Hematopoietic multipotent progenitor cell treated with erythropoietin and hydrocortisone succinate and interleukin-3 and kit ligand, for 4 days (in vitro differentiated cells): ENCODE measurements at places on chromosomes 7 and 10.

DNA sequence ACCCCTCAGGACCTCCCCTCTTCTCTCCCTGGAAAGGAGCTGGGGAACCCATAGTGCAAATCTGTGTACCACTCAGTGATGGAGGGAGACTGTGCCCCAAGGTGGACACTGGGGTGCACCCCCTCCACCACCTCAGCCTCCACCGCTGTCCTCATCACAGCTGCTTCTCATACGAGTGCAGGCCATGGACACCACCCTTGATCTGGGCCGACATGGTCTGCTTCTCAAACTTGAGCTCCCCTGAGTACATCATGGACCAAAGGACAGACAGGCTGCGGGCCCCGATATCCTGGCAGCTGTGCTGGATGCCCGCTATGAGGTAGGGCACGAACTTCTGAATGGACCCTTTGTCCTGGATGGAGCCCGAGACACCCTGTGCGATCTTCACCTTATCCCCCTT, 142.6 kb upstream of the KCNMA1 start:
- no peak for DNase-seq

- DNase-seq: no peak
Measured at GRCh38 chr7:9507290-9507689, 1073.9 kb downstream of the NXPH1 start.

GRCh38 chr7:30083334-30083733, 51.5 kb upstream of the MTURN start:
- DNase-seq: no peak

DNA sequence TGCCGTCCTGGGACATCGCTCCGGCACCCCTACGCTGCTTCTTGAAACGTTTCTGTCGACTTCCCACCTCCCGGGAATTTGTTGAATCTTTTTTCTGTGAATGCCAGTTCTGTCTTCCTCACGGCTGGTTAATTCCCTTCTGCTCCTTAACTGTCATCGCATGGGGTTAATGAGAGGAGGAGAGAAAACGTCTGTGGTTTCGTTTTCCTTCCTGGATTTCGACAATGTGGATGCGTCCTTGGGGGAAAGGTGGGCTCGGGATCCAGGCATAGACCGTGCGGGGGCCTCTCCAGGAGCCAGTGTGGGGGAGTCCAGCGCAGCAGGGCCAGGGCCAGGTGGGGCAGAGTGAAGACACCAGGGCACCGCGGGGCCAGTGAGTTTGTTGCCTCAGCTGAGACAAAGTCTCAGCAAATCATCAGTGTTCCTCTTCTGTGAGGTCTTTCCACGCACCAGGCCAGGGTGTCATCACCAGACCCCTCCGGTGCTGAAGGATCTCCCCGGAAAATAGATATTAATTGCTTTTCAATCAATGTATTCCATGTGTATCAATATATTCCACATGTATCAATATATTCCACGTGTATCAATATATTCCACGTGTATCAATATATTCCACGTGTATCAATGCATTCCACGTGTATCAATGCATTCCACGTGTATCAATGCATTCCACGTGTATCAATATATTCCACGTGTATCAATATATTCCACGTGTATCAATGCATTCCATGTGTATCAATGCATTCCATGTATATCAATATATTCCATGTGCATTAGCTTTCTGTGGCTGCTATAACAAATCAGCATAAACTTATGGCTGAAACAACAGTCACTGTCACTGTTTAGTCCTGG, 33.7 kb upstream of the CFAP46 start:
- DNase-seq: no peak

DNA sequence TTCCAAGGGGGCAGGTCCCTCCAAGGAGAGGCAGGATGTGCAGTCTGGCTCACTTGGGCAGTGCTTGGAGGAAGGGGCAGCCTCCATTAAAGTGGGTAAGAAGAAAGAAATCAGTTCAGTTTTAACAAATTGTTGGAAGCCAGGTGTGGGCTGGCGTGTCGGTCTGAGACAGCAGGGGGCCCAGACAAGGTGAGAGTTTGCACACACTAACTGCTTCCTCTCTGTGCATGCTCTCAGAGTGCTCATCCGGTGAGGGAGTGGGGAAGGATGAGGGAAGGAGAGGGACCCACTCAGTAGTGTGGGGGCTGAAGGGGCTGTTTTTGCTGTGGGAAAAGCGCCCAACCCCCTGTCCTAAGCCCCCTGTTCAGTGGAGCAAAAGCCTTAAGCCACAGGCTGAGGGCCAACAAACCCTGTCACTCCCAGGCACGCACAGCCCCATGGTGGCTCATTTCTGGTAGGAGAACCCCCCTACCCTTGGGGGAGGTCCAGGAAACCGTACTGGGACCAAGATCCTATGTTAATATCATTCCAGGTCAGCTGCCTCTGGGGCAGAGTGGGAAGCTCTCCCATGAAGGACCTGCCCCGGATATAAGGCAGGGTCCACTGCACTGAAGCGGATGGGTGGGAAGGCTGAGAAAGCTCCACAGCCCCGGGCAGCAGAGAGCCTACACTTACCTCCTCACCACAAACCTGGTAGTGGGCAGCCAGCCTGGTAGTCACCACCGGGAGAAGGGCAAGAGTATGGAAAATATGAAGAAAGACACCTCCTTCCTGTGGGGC, 5.1 kb upstream of the PCBD1 start:
- no peak for DNase-seq

DNA sequence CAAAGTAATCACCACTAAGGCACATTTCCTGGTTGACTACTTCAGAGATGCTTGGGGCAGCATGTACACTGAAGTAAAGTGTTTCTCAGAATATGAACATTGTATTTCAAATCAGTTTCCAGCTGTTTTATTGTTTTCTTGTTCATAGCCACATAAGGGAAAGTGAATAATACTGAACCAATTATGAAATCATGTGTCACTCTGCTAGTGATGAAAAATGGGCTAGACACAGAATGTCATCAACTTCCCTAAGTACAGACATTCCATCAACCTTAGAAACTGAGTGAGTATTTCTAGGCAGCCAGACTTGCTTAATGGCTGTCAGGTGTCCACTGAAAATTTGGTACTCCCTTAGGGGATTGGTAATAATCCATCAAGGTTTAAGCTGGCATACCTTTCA, 603.5 kb downstream of the ARL4A start:
- no peak for DNase-seq

GRCh38 chr10:127939786-127940330, 33.0 kb downstream of the PTPRE start:
- no peak for DNase-seq

DNA sequence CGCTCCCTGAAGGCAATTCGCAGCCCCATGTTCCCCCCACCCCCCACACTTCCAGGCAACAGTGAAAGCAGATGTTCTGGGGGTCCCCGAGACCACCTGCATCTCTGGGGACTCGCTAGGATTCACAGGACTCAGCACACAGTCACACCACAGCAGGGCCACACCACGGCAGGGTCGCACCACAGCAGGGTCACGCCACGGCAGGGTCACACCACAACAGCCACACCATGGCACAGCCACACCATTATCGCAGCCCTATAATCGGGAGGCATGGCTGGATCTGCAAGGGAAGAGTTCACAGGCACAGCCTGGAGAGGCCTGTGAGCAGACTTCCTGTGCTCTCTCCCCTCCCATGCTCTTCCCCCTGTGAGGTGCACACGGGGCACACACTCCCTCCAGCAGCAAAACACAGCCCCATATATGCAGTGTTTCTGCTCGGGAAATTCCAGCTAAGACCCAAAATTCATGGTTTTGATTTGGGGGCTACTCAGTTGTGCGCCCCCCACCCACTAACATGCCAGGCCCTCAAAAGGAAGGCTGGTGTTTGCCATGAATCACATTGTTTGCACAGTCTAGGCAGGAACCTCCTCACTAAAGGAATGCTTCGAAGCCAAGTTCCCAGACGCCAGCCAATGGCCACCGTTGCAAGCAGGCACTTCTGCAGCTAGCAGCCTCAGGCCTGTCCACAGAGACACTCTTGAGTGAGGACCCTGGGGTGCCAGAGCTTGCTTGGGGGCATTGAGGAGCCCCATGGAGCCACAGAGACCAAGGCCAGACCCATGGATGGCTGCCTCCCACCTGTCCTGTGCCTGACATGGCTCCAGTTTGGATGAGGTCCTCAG, 7.0 kb upstream of the DPYSL4 start:
- DNase-seq: no peak

DNA sequence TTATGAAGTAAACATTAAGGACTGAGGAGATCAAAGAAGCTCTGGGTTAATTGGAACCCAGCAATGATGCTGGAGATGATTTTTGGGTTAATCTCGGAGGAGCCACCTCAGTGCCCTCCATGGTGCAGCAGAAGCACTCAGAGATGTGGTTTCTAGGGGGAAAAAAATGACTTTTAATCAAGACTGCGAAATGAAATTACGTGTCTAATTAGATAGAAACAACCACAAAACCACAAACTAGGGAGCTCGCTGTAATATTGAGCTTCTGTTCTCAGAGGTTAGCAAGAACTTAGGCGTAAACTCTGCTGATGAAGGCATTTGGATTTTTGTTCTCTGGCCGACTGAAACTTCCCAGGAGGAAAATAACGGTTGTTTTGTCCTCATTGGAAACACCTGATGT, 319.0 kb downstream of the GRID1 start:
- DNase-seq: peak; percentile 41

- no peak for DNase-seq
Measured at GRCh38 chr10:43209651-43210141, 57.2 kb downstream of the RASGEF1A start.

GRCh38 chr7:91266689-91267090, 2.5 kb downstream of the FZD1 start:
- no peak for DNase-seq

DNA sequence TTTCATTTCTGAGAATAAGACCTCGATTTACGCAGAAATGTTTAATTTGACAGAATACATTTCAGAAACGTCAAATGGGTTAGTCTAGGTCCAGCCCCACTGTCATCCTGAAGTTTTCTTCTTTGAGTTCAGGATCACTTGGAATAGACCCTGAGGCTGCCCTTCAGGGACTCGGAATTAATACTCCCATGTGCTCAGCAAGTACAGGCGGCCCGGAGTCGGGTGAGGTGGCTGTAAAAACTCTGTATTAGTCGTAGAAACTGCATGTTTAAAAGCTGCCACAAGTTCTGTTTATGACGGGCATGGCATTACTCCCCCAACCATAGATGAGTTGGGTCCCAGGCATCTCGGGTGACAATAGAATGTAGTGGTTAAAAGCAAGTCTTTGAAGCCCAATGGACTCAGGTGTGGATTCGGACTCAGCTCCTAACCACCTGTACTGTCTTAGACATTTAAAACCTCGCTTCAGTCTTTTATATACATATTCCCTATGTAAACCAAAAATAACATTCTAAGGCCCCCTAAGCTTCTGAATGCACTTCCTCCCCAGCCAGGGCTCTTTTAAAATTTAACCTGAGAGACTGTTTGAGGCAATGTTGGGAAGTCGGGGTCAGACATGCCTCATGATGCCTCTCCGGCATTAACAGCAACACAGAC, 216.3 kb downstream of the ADARB2 start:
- DNase-seq: no peak

DNA sequence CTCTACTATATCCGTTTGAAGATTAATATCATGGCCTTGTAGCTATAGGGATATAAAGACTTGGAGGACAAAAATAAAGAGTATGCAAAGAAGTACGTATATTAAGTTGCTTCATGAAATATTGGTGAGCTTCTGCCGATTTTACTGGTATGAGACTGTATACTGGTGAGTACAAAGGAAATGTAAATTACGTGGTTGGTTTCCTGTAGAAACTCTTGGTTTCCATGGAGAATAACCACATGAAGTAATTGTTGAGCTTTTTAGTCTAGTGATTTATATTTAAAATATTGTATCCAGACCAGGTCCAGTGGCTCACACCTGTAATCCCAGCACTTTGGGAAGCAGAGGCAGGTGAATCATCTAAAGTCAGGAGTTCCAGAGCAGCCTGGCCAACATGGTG, 32.2 kb upstream of the GLI3 start:
- peak; percentile 3 for DNase-seq

DNA sequence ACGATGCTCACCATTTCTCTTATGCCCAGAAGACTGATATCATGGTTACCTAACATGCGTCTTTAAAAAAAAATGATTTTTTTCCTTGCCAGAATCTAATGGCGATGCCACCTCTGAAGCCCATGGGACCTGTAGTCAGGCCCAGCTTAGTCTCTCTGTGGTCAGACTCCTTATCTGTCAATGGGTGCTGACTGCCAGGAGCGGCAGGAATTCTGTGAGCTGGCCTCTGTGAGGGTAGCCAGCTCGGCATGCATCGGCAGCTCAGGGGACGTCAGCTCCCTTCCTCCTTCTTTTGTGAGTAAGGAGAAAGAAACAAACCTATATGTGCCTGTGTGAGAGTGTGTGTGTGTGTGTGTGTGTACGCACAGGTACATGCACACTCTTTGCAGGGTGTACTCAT, 49.9 kb upstream of the ZRANB1 start:
- no peak for DNase-seq

- peak; percentile 18 for DNase-seq
Measured at GRCh38 chr7:25996006-25996408, 156.0 kb upstream of the NFE2L3 start.

GRCh38 chr10:108036265-108036664, 871.8 kb upstream of the SORCS1 start:
- DNase-seq: no peak

DNA sequence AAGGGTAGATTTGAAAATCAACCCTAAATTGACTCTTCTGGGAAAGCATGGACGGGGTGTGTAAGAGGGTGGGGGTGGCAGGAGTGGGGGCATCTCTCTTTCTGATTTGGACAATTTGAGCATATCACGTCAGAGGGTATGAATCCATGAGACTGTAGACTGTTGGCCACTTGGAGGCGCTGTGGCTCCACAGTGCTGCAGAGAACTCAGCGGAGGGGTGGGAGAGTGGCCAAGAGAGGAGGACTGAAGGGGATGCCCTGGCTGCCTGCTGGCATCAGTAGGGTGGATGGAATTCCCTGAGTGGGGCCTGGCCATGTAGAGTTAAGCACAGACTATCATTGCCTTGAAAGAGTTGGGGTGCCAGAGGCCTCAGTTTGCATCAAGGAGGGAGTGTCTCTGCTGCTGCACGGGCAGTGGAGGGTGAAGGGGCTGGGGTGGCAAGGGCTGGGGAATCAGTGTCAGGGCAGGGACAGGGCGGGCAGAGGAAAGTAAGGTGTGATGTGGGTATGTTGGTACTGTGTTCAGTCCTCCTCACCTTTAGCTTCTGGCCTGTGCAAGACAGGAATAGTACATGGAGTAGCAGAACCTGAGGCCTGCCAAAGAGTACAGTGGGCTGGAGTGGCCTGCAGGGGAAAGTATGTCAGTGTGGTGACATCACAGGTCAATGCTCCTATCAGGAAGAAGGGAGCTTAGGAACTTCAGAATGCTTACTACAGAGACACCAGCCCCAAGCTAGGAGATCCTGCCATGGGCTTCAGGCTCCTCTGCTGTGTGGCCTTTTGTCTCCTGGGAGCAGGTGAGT, 133.5 kb upstream of the PRSS58 start:
- DNase-seq: peak; percentile 79

GRCh38 chr10:88896372-88896993, 16.4 kb downstream of the STAMBPL1 start:
- DNase-seq: no peak

DNA sequence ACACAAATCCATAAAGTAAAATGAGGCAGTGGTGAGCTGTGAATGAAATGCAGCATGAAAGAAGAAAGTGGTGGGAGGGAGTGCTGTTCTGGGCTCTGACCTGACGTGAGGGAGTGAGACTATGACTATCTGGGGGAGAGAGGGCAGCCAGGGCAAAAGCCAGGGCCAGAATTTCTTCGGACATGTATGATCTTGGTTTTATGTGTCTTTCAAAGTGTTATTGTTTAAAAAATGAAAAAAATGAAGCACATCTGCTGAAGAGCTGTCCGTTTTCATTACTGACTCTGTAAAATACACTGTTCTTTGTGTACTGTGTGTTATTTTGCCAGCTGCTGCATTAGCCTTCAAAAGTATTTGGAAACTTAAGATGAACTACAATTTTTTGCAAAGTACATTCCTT, 70.2 kb upstream of the KLF14 start:
- no peak for DNase-seq

GRCh38 chr10:79361726-79362397, 14.6 kb downstream of the PPIF start:
- DNase-seq: peak; percentile 75
